ENCODE measurements at places on chromosomes 16 and 17. TPM values are rescaled to one million over a fixed set of nuclear protein-coding genes. Genes with fewer than 3 reads are reported as not detected.

- no peak overlapping the region for H3K27ac ChIP-seq
- no peaks in the 10 kb centered on the region for H3K36me3 ChIP-seq
- H3K4me3 ChIP-seq, result no peak overlapping the region
- no peak for DNase-seq
Measured at GRCh38 chr16:89113152-89113547, 19.5 kb downstream of the ACSF3 start.

- no peaks in the 10 kb centered on the region for H3K4me1 ChIP-seq
- H3K27ac ChIP-seq, result no peak overlapping the region
Measured at GRCh38 chr17:56269556-56270389, 116.5 kb downstream of the ANKFN1 start.

- no peaks in the 10 kb centered on the region for H3K4me1 ChIP-seq
- no peaks in the 10 kb centered on the region for H3K27me3 ChIP-seq
- H3K4me3 ChIP-seq, result no peak overlapping the region
- no peak overlapping the region for H3K27ac ChIP-seq
- no peak for DNase-seq
- no peaks in the 10 kb centered on the region for H3K36me3 ChIP-seq
Measured at GRCh38 chr16:19338335-19338734, 52.8 kb downstream of the CLEC19A start.

- no peaks in the 10 kb centered on the region for H3K27me3 ChIP-seq
- no peak overlapping the region for H3K27ac ChIP-seq
- H3K4me1 ChIP-seq, result no peaks in the 10 kb centered on the region
- DNase-seq, result no peak
- H3K4me3 ChIP-seq, result no peak overlapping the region
Measured at GRCh38 chr17:31226950-31227349, 70.1 kb downstream of the OMG start.

Gene RPS6KB1
- total RNA-seq, result 43.7 TPM

Gene OVCA2
- total RNA-seq, result 22.7 TPM

Gene CCL7
- not detected for total RNA-seq

Gene LUC7L
- 79.4 TPM for total RNA-seq

Gene GCGR
- not detected for total RNA-seq

Gene IRX3
- total RNA-seq, result 0.61 TPM

Gene IGSF6
- total RNA-seq, result 1.7 TPM
